ENCODE measurements at places on chromosomes 5 and 9.

- DNase-seq: no peak
Measured at GRCh38 chr9:75739884-75740611, 150.4 kb upstream of the PCSK5 start.

- no peak for DNase-seq
Measured at GRCh38 chr5:141765896-141766551, 84.0 kb upstream of the ARAP3 start.

- no peak for DNase-seq
Measured at GRCh38 chr5:93925321-93925720, 183.9 kb upstream of the POU5F2 start.

GRCh38 chr5:80269991-80270438 is 14.2 kb upstream of the SERINC5 start:
- no peak for DNase-seq

DNA sequence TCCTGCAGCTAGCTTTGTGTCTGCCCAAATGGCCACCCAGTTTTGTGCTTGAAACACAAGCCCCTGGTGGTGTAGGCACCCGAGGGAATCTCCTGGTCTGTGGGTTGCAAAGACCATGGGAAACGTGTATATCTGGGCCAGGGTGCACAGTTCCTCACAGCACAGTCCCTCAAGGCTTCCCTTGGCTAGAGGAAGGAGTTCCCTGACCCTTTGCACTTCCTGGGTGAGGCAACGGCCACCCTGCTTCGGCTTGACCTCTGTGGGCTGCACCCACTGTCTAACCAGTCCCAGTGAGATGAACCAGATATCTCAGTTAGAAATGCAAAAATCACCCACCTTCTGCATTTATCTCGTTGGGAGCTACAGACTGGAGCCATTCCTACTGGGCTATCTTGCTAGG is 865.0 kb upstream of the ACO1 start:
- DNase-seq: no peak

DNA sequence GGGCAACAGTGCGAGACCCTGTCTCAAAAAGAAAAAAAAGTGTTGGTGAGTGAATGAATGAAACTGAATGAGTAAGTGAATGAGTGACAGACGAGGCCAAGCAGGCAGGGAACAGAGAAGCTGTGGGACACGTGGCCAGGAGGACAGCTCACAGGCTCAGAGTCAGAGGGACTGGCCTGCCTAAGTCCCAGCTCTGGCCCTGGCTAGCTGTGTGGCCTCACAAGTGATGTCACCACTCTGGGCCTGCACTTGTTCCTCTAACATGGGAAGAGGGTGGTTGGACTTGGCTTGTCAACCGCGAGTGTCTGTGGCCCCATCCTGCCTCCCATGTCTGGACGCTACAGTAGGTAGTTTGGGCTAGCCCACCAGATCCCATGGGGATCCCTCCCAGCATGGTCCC is 4.7 kb upstream of the PLPP7 start:
- DNase-seq: no peak

DNA sequence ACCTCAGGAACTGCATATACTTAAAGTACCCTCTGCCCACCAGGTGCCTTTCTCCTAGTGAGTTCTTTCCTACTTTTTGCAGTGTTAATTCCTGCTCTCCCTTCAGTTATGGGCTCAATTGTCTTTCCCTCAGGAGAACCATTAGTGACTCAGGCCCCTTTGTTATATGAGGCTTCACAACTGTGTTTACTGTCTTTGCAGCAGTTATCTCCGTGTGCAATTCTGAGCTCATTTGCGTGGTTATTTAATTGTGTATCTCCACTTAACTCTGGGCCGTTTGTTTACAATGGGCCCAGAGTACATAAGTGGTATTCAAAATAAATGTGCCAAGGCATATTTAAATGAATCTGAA is 9.6 kb downstream of the FBXO38 start:
- no peak for DNase-seq

DNA sequence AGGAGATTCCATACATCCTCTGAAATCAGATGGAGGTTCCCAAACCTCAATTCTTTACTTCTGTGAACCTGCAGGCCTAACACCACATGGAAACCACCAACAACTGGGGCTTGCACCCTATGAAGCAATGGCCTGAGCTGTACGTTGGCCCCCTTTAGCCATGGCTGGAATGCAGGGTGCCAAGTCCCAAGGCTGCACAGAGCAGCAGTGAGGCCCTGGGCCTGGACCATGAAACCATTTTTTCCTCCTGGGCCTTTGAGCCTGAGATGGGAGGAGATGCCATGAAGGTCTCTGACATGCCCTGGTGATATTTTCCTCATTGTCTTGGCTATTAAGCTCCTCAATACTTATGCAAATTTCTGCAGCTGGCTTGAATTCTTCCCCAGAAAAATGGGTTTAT is 983.8 kb downstream of the CDH9 start:
- DNase-seq: no peak

DNA sequence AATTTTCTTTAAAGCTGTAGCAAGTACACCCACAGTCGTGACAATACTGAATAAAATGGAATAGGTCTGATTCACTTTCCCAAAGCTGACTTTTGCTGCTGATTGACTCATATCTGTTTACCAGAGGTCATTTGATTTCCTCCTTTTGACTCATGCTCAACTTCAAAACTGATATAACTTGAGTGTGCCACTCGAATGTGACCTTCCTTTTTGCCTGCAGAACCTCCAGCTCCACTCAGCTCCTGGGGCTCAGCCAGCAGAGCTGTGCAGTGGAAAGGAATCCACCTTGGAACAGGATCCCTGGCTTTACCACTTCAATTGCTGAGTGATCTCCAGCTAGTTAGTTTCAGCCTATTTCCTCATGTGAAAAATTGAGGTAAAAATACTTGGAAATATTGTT is 84.1 kb downstream of the FEM1C start:
- DNase-seq: no peak

DNA sequence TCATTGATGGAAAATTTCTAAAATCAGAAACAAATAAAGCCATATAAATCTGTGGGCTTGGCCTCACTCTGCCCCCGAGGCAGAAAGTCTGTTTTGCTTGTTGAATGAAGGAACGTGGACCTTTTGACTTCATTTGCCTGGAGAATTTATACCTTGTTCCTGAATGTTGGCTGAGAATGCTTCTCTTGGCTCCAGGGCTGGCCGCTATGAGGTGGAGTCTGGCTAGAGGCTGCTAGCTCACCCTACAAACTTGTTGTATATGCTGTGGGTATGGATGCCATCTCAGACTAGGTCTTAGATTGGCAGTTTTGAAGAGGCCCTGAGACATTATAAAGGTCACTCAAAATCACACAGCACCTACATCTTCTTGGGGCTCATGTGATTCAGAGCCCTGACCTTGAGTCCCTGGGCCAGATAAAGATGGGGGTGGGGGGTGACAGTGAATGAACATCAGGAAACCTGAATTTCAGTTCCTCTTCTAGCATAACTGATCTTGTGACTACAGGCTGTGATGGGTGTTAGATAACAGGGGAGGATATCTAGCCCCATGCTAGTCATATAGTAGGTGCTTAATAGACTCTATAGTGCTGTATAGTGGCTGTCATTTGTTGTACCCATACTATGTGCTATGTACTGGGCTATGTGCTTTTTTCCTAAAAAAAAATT is 2.8 kb downstream of the GM2A start:
- no peak for DNase-seq

- no peak for DNase-seq
Measured at GRCh38 chr9:95493402-95493801, 23.4 kb downstream of the PTCH1 start.

DNA sequence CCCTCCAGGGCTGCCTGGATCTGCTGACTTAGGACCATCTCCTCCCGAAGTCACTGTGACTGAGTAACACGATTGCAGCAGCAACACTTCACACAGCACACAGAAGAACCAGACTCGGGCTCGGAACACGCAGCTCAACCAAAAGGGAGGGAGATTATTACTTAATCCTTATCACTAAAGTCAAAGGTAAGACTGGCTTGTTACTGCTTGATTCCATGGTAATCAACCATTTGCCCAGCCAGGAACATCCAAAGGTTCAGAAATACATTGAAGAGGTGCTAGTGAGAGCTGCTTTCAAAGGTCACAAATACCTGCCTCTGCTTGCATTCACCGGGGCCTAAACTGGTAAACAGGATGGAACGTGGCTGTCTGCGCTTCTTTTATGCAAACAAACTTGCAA is 7.7 kb downstream of the FBP1 start:
- no peak for DNase-seq

DNA sequence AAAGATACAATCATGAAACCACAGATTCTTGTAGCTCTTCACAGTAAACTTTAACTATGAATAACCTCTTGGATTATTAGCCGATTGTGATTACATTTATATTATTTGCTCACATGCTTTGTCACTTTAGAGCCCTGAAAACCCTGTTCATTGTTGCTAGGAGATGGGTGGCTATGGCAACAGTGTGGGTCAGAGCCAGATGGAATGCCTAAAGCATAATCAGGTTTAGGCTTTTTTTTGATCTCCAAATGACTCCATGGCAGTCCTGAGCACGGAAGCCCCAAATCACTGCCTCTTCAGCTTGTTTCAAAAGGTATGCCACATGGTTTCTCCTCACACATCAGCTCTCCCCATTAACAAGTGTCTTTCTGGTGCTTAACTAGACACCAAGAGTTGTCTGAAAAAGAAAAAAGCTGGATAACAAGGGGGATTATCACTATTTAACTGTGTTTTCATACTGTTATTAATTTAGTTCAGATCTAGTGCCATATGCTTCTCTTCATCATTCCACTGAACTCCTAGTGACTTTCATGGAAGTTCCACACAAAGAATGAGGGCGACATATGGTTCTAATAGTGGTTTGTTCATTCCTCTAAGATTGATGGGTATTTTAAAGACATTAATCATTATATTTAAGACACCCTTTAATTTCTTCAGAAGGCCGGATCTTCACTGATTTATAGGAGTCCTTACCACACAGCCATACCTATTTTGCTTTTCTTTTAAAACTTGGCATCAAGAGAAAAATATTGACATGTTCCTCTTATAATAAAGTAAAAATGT is 88.8 kb upstream of the PAM start:
- DNase-seq: no peak

DNA sequence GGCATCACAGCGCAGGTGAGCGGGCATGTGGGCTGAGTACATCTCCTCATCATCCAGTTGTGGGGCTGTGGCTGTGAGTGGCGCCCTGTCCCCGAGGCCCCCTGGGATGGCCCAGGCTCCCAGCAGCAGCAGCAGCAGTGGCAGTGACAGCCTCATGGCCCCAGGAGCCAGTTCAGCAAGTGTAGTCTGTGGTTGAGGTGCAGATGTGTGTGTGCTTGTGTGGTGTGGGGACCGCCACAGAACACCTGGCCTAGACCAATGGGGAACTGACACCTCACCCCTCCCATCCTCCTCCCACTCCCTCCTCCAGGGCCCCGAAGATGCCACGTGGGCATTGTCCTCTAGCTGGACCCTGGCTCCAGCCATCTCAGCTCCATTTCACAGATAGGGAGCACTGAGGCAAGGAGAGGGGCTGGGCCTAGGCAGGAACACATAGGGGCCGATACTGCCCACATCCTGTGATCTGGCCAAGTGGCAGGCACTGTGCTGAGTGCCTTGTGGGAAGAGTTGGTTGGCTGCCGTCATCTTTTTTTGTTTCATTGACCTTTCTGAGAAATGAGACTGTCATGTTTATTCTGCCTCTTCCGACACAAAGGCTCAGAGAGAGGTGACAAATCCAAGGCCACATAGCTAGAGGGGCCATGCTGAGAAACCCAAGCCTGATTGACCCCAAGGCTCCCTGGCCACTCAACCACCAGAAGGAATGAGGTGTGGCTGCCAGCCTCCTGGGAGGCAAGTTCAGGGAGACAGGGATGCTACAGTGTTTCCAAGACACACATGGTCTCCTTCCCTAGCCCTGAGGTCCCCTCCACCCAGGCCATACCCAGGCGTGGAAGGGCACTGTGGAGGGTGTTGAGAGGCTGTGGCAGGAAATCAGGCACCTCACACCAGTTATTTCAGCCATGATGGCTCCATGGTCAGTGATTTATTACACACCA is at the start of gene MZB1:
Gene MZB1, minus strand, starts transcription at position 213 of the 938 bp plus-strand sequence. Its CDS starts 57 bp downstream, at position 156.
- DNase-seq: no peak

GRCh38 chr5:78411586-78411985 is 51.2 kb downstream of the SCAMP1 start:
- DNase-seq: no peak

DNA sequence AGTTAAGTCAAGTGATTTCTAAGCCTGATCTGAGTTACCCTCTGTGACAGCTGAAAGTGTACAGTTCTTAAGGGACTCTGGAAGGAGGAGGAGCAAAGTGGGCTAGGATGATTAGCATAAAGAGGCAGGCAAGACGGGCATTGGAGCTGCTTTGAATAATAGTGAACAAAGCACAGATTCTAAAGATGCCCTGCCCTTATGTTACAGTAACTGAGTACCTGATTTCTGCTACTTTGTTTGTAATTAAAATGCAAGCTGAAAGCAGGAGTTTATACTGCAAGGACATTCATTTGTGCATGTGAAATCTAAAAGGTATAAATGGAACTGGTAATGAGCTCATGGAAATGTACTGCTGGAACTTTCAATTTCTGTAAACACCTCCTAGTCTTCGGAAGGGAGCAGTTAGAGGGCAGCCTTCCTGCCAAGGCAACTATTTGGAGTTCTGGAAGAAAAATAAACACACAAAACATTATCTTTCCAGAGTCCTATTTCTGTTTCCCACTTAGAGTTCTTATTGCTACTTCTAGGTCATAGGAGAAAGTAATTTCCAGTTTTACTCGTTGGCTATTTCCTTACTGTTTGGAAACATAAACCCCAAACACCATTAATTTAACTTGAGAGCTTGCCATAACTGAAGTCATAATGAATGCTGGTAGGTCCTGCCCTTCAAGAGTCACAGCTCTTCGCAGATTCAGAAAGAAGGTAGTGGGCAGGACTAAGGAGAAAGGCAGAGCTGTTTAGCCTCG is at the start of gene RANBP3L:
Gene RANBP3L, minus strand, starts transcription at position 45 of the 746 bp plus-strand sequence. CDS start 486 bp downstream, outside the sequence.
- DNase-seq: no peak

DNA sequence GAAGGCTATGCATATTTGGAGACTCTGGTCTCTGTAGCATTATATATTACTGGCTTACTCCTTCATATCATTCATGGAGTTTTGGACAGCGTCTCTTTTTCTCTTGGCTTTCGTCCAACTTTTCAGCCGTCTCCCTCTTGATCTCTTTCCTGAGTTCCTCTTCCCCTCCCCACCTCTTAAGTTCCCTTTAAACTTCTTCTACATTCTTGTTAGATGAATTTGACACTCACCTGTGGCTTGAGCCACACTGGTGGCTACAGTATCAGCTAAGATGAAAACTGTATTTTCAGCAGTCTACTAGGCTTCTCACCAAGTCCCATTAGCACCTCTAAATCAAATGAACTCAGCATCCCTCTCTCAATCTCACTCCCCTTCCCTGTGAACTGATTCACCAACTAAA is 128.1 kb downstream of the STARD4 start:
- no peak for DNase-seq

GRCh38 chr9:127873886-127874285 is 3.6 kb downstream of the AK1 start:
- DNase-seq: no peak

DNA sequence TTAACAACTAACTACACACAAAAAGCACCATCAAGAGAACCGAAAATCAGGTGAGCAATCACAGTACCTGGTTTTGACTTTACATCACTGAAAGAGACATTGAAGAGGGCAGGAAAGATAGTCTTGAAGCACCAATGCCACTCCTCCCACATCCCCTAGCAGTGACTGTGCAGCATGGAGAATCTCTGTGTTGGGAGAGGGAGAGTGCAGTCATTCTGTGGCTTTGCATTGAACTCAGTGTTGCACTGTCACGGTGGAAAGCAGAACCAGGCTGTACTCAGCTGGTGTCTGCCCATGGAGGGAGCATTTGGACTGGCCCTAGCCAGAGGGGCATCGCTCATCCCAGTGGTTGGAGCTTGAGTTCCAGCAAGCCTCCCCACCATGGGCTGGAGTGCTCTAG is 40.4 kb downstream of the C5 start:
- no peak for DNase-seq
